ENCODE measurements at places on chromosomes 7 and 10.

- DNase-seq: no peak
Observed at GRCh38 chr7:136128050-136128449, 150.9 kb upstream of the MTPN start.

DNA sequence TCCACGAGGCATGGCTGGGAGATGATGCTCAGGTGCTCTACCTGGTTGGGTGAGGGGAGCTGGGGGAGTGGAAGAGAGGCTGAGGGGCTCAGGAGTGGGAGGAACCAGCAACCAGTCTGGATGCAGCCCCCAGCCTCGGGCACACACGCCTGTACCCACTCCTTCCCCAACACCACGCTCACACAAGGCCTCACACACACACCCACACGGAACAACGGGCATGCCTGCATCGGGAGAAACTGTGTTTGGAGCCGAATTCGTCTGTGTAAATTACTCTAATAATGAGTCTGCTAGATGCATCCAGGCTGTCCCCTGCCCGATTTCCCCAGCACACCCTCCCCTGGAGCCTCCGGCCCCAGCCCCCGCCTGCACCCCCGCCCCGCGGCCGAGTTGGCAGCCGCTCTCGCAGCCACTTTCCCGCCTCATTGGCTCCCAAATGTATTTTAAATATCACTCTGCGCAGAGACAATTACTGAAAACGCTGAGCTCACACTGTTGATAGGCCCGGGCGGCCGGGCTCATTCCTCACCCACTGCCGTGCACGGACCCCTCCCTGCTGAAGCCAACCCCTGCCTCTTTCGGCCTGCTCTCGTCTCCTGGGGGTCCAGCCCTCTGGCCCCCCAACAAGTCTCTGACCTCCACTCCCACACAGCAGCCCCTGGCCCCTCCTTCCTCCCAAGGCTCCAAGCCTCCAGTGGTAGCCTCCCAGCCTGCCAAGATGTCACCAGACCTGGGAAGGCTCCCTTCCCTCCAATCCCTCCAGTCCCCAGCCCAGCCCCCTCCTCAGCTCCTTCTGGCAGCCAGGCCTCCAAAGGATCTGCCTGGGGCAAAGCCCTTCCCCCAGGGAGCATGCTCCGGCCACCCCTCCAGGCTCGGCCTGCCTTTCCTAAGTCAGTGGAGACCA lies 11.1 kb downstream of the H2BK1 start:
- peak; percentile 69 for DNase-seq

- no peak for DNase-seq
Observed at GRCh38 chr10:89478739-89479654, 56.4 kb downstream of the SLC16A12 start.

GRCh38 chr7:32774541-32774951 lies 117.0 kb downstream of the KBTBD2 start:
- no peak for DNase-seq

DNA sequence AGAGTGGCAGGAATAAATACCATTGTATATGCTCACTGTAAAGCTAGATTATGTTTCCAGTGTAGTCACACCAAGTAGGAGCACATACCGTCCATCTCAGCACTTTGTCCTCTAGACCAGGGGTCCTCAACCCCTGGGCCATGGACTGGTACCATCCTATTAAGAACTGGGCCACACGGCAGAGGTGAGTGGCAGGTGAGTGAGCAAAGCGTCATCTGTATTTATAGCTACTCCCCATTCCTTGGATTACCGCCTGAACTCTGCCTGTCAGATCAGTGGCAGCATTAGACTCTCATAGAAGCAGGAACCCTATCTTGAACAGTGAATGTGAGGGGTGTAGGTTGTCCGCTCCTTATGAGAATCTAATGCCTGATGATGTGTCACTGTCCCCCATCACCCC lies 735.3 kb downstream of the MAGI2 start:
- no peak for DNase-seq

DNA sequence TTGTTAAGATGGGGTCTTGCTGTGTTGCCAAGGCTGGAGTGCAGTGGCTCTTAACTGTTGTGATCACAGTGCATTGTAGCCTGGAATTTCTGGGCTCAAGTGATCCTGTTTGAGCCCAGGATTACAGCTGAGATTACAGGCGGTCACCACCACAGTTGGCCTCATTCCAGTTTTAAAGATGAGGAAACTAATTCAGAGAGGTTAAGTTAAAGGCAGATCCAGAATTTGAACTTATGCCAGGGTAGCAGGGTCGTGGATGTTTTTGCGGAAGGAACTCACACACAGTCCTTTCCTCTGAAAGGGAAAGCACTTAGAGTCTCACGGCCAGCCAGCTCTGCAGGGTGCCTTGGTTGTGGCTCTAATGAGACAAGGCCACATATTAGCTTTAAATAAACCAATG lies 84.7 kb downstream of the MMRN2 start:
- no peak for DNase-seq

- no peak for DNase-seq
Observed at GRCh38 chr7:71155236-71155635, 23.3 kb downstream of the GALNT17 start.

DNA sequence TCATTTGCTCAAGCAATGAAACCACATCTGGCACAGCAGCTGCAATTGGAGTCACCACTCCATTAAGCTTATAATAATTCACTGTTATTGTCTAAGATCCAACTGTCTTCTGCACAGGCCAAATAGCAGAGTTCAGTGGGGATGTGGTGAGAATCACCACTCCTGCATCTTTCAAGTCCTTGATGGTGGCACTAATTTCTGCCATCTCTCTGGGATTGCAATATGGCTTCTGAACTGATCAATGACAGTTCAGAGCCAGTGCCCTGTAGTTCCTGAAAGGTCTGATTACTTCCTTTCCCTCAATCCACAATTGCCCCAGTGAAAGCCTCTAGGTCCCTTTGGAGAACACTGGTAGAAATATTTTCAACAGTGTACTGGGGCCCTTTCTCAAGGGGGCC lies 6.4 kb downstream of the IGFBP1 start:
- no peak for DNase-seq

All from ecto neural progenitor cell (in vitro differentiated cells).